ENCODE measurements at places on chromosomes 7 and 10.

DNA sequence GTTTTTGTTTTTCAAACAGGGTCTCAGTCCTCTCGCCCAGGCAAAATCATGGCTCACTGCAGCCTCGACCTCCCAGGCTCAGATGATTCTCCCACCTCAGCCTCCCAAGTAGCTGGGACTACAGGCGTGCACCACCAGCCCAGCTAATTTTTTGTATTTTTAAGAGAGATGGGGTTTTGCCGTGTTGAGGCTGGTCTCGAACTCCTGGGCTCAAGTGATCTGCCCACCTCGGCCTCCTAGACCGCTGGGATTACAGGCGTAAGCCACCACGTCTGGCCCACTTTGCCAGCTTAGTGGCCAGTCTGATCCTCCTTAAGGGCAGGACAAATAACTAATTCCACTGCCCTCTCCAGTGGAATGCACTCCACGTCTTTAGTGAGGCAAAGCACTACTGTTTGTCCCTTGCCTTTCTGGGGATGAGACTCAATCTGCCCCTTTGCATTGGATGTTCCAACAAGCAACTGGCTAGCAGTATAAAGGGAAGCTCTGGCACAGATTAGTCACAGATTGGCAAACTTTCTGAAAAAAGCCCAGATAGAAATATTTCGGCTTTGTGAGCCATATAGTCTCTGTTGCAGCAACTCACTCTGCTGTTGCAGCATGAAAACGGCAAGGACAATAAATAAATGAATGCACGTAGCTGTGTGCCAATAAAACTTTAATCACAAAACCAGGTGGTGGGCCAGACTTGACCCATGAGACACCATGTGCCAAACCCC is 143.8 kb upstream of the RHEB start:
- DNase-seq: no peak

DNA sequence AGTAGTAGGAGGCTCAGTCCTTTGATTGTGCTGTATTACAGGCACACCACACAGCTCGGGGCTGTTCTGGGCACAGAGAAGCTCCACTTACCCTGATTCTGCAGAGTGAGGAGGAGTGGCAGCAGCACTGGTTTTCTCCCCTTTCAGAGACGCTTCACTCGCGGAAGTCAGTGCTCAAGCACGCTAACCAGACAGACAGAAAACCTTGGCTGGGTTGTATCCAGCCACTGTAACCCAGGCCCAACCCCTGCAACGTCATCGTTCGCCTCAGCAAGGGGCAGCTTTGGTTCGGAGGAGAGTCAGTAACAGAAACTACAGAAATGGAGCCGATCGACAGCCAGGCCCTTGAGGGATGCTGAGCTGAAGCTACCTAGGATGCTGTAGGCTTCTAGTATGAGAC is 171.0 kb downstream of the SLC16A9 start:
- DNase-seq: no peak

- no peak for DNase-seq
These were observed 473.7 kb downstream of the ATRNL1 start for GRCh38 chr10:115566867-115567266.

DNA sequence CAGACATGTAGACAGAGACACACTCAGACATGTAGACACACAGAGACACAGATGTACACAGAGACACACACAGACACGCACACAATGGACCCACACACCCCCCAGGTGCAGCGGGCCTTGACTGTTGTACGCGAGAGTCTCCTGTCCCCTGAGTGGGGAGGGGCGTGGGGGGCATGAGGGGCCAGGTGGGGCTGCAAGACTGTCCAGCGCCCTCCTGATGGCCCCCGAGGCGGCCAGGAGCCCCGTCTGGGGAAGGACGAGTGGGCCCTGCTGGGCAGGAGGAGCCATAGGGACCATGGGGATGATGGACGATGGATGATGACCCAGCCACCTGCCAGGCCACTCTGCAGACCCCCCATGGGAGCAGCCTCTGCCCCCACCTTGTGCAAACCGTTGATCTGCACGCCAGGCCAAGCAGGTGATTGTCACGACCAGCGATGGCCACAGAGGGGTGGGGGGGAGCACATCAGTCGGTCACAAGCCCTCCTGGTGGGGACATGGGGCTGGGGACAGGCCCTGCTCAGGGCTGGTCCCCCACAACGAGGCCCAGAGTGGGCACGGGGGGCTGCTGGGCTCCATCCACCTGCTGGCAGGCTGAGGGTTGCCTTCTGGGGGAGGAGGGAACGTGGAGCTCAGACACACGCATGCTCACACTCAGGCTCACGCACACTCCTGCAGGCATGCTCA is 11.6 kb downstream of the VENTX start:
- DNase-seq: no peak

DNA sequence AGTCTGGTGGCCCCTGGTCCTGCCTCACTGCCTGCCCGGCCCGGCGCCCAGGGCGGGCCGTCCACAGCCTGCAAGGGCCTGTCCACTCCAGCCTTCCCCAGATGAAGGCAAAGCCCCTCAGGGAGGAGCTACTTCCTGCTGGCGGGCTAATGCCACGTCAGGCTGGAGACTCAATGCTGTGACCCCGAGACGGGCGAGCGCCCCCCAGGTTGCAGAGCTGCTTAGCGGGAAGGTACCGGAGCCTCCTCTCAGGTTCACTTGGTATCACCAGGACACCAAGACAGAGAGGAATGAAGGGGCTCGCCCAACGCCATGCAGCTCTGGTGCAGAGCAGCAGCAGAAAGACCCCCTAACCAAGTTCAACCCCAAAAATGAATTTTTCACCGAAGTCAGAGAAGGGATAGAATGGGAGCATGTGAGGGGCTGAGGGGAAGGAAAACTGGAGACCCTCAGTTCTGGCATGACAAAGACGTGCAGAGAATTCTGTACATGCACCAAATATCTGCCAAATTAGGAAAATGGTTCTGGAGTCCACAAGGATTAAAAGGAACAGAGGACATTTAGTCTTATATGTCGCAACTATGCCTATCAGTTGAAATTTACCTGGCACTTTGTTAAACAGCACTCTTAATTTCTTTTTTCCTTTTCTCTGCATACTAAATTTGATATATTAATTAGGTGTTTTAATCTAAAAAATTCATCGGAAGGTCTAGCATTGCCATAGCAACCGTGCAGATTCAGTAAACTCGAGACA is 2.8 kb downstream of the STK32C start:
- no peak for DNase-seq

- no peak for DNase-seq
These were observed 459 bp upstream of the FEZF1 start for GRCh38 chr7:122304996-122305421.

DNA sequence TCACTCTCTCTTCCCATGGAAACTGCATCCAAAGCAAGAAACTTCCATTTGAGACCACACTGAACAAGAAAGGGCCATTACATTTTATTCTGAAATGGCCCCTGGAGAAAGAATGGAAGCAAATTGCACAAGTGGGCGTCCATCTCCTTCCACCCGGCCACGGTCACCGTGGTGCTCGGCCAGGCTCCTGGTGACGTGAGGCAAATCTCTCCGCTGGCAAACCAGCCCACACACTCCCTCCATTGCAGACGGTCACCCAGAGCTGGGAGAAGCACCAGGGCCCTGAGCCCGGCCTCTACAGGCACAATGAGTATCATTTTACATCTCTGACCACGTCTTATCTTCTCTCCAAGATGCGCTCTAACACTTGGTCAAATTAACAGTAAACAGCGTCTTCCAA is 126.1 kb upstream of the FAM20C start:
- DNase-seq: no peak

DNA sequence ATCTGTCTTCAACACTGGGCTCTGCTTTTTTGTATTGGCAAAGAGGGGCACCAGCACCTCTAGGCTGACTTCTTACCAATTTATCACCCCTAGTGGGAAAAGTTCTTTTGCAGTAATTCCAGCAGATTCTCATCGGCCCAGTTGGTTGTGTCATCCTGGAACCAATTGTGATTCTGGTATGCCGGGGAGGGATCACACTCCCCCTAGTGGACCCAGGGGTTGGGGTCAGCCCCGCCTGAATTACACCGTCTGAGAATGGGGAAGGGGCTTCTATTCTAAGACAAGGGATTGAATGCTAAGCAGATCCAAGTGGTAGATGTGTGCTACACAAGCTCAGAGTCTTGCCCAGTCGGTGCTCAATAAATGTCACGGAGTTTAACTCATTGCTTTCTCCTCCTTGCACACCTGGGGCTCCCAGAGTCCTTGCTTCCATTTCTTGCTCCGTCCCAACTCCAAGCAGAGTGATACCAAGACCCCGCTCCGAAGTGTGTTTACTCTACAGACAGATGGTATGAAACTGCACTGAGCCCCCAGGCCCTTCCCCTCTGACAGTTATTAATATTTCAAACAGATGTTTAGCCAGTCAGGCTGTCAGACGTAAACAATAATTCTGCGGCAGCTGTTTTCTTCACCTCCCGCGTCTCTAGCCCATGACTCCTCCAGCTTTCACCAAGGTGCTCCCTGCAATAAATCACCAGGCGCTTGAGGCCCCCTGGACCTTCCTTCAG is 71.9 kb downstream of the C10orf105 start:
- no peak for DNase-seq

DNA sequence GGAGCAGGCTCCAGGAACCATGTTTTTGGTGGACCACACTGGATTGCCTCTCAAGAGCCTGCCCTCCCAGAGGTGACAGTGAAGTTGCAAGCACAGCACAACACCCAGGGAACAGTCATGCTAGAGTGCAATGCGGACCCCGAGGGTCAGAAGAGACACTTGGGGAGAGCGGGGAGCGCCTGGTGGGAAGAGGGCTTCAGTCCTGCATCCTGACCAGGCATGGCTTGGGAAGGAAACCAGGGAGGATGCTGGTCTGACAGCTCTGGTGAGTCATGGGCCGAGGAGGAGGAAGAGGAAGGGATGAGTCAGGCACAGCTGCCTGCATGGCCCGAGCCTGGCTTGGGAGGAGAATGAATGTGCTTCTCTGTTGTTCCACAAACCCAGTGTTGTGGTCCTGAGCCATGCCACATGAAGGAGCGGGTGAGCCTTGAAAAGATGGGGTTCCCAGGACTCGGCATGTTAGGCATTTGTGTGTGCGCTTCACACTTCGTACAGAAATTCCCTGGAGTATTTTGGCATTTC is 29.5 kb upstream of the ANKRD2 start:
- DNase-seq: peak; percentile 60

DNA sequence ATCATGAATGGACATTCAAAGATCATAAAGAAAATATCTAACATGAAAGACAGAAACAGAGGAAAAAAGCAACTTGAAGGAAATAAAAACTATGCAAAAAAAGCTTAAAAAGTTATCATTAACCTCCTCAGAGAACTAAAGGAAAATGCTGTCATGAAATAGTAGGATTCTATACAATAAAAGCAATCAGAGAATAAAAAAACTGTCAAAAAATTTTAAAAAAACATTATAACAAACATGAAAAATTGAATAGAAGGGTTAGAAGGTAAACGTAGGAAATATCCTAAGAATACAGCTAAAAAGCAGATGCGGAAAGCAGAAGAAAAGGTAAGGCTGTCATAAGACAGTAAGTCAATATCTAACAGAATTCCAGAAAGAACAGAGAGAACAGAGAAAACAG is 44.8 kb downstream of the SGMS1 start:
- DNase-seq: no peak

- DNase-seq: no peak
These were observed 797.2 kb downstream of the TNS3 start for GRCh38 chr7:46784732-46785131.

GRCh38 chr10:49123981-49124950 is 8.9 kb upstream of the VSTM4 start:
- no peak for DNase-seq

DNA sequence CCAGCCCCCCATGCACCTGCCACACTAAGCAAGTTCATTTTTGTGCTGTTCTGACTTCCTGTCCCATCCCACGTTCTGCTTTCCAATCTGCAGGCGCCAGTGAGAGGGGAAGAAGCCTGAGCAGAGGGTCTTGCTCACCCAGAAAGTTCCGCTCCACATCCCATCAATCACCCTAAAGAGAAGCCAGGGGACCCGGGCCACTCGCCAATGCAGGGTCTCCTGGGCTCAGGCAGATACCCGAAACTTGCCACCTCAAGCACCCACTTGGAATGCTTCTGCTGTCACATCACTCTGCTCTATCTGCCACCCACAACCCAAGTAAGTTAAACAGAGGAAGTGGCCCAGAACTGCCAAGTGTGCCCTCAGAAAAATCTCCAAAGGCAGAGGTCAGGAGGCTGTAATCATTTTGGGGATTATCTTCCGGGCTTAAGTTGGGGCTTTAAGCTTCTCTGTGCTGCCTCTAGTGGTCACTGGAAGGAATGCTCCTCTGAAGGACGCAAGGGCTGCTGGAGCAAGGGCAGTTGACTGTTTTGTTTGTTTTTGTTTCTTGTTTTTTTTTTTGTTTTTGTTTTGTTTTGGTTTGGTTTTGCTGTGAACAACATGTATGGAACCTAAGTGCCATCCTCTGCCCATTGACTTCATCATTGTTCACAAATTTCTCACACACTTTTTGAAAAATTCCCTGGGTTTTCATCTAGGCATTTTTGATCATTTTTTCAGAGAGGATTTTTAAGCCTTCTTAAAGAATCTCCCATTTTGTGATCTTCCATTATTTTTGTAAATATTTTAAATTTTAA is 25.5 kb downstream of the PRR15 start:
- peak; percentile 27 for DNase-seq

DNA sequence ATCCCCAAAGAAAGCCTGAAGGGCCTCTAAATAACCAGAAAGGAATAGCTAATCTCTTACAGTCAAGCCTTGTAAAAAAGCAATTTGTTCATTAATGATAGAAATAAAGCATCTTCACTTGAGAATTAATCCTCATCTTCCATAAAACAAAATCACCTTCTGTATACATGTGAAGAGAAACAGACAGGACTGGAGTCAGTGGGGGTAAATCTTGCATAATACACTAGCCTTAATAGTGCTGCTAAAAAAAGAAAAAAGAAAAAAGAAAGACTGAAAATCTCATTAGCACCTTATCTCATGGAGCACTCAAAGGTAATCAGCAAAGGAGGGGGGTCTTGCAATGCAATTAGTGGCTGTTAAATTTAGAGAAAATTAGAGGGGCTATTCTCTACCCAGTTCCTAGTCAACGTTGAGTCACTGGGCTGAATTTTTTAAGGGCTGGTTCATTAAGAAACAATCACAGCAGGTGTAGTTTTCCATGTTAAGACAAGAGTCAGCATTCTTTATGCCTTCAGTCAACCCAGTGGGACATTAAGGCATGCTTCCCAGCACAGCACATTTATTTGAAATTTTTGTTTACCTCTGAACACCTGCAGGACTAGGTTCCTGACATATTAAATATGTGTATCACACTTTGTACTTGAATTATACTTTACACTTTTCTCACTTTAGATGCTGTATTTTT is 1455.7 kb upstream of the CELF2 start:
- DNase-seq: no peak

GRCh38 chr10:12533151-12533550 is 183.8 kb downstream of the CAMK1D start:
- no peak for DNase-seq

DNA sequence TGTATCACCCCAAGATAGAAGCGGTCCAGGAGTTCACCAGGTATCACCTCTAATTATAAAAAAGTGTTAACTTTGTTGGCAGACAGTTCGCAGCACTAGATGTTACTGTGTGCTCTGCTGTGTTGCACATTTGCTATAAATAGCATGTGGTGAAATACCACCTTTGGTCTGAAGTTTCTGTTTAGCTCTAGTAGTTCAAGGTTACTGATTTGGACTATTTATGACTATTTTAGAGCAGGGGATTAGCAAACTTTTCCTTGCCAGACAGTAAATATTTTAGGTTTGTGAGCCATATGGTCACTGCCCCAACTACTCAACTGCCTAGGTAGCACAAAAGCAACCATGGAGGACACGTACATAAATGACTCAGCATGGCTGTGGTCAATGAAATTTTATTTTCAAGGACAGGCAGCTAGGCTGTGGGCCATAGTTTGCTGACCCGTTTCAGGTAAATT is 16.5 kb downstream of the DENND10 start:
- DNase-seq: no peak

GRCh38 chr10:69239816-69240434 is 19.8 kb downstream of the HKDC1 start:
- no peak for DNase-seq

GRCh38 chr7:157139111-157139809 is 534 bp downstream of the UBE3C start:
- peak; percentile 18 for DNase-seq
